ENCODE measurements at places on chromosomes 11 and 22. TPM values are rescaled to one million over a fixed set of nuclear protein-coding genes. Genes with fewer than 3 reads are reported as not detected.

The FUT4 gene
- 4.7 TPM for total RNA-seq

The C11orf52 gene
- not detected for total RNA-seq

The DDTL gene
- not detected for total RNA-seq

The DEUP1 gene
- not detected for total RNA-seq

The HOATZ gene
- not detected for total RNA-seq

The NAGA gene
- 1.8 TPM for total RNA-seq

The OR52A1 gene
- not detected for total RNA-seq

The CRYBB3 gene
- total RNA-seq, result not detected

The PNPLA3 gene
- total RNA-seq, result not detected

The C22orf42 gene
- total RNA-seq, result not detected

The NDUFS3 gene
- 159 TPM for total RNA-seq

The OR5L2 gene
- not detected for total RNA-seq

The WBP2NL gene
- total RNA-seq, result 0.28 TPM

The ISX gene
- total RNA-seq, result not detected

The DBX1 gene
- total RNA-seq, result not detected

The KDM4E gene
- not detected for total RNA-seq

The MMP8 gene
- not detected for total RNA-seq

The SLC16A8 gene
- not detected for total RNA-seq

The CATSPER1 gene
- total RNA-seq, result not detected

Measured in CD8-positive, alpha-beta T cell (primary cell).